ENCODE measurements at places on chromosomes 5 and 9.

GRCh38 chr5:146337928-146338327 is 711 bp upstream of the POU4F3 start:
- no peak for DNase-seq

DNA sequence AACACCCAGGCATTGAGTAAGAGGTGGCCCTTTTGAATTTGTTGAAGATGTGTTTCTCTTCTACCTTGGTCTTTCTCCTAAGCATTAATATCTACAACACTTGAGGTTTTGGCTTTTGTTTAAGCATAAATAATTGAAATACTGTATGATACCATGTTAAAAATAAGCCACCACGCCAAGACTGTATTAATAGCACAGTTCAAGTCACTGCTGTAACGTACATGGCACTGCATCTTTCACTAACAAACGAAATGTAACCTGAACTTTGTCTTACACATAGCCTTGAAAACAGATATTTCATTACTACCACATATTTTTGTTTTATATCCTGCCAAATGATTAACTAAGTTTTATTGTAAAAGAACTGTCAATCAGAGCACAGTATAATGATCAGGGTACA is 112.8 kb downstream of the MLLT3 start:
- no peak for DNase-seq

- DNase-seq: no peak
Observed at GRCh38 chr5:149745212-149745942, 15.3 kb downstream of the PPARGC1B start.

GRCh38 chr5:27944471-27944870 is 906.1 kb upstream of the CDH9 start:
- no peak for DNase-seq

DNA sequence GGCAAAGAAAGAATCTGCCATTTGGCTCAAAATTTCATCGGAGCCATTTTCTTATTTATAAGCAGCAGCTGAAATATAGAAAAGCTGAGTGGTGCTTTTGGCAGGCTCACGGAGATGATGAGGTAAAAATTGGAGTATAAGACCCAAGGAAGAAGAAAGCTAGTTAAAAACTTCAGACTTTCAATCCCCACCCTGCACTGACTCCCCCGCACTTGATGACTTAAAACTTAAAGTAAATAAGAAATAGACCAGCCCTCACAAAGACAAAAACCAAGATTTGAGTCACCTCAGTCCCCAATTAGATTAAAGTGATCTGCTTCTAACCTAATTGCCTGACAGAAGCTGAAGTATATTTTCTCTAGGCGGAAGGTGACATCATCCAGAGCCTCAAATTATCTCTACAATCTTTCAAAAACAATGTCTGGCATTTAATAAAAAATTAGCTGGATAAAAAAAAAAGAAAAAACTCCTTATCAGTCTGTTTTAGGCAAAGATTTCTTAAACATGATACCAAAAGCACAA is 124.0 kb upstream of the PJA2 start:
- DNase-seq: no peak

GRCh38 chr9:109974143-109974917 is 194.3 kb downstream of the PALM2AKAP2 start:
- DNase-seq: no peak

DNA sequence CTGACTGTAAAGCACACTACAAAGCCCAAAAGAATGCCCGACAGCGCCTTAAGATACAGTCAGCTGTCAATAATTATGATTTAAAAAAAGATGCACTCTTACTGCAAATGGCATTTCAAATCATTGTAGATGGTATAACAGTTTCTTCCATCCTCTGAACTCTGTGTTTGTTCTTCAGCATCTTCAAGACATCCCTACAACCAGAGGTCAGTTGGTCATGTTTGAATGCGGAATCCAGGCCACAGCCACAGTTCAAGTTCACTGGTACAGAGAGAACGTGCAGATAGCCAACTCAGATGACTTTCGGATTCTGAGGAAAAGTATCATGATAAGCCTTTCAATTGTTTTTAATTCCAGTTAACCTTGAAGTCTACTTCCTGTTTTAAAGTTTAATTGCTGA is 8.7 kb upstream of the MYOT start:
- no peak for DNase-seq

GRCh38 chr5:1765141-1765879 is 34.3 kb downstream of the MRPL36 start:
- DNase-seq: no peak

DNA sequence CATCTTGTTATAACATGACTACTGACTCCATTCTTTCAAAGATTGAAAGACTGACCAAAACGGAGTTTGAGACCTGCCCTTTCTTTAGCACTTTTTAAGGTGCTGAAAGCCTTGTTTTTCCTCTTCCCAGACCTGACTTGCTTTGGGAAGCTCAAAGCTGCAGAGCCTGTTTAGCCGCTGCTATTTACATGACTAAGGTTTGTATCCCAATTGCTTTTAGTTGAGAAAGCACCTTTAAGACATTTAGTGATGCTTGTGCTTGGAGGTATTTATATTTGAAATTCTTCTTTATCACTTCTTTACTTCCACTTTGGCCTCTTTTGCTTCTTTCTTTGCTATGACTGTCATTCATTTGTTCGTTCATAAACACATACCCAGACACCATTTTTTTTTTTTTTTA is 182.6 kb upstream of the ELL2 start:
- no peak for DNase-seq

GRCh38 chr9:32351845-32352244 is 32.6 kb upstream of the ACO1 start:
- DNase-seq: no peak

- DNase-seq: no peak
Observed at GRCh38 chr5:30690931-30691330, 502.6 kb upstream of the CDH6 start.

- DNase-seq: no peak
Observed at GRCh38 chr5:44827681-44828080, 18.9 kb downstream of the MRPS30 start.

DNA sequence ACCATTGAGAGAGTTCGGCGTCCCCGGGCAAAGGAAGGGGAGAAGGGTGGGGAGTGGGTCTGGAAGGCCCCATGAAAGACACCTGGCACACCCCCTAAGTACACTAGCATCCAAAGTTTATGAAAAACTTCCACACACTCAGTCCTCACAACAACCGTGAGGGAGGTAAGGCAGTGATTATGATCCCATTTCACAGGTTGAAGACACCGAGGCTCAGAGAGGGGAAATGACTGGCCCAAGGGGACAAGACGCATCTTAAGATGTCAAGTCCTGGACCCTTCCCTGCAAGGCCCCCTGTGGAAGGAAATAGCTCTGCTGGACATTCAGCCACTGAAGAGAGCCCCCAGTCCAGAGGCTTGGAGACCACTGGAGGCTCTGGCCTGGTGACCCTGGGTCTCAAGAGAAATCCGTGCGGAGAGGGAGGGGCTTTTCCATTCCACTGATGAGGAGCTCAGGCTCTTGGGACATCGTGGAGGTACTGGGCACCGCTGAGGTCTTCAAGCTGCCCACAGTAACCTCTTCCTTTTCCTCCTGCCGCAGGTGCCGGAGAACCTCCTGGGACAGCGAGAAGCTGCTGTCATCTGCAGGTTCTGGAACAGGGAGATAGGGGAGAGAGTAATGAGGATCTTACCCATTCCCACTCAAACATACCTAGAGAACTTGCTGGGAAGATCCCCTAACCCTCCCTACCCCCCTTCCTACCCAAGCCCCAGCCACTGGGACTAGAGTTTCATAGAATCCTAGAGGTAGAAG is 5.2 kb downstream of the SMIM33 start:
- no peak for DNase-seq
